ENCODE measurements at places on chromosomes 13 and 19.

DNA sequence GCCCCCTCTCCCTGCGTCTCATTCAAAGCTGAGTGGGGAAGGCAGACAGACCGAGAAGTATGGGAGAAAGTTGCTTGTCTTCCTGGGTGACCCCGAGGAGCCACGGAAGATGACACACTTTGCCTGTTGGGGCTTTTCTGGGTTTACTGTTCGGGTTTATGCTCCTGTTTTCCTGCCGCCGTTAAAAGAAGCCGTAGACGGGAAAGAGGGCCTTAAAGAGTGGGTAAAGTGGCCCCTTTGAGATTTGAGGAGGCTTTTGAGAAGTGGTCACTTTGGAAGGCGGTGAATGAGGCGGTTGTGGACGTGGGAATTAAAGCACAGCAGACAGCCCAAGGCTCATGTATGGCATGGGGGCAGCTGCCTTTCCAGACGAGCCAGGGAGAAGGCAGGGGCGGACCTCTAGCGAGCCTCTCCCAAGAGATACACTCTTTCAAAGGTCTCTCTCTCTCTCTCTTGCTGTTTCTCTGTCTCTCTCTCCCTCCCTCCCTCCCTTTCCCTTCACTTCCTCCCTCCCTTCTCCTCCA is 493 bp upstream of the LHFPL6 start:
- DNase-seq, result no peak

DNA sequence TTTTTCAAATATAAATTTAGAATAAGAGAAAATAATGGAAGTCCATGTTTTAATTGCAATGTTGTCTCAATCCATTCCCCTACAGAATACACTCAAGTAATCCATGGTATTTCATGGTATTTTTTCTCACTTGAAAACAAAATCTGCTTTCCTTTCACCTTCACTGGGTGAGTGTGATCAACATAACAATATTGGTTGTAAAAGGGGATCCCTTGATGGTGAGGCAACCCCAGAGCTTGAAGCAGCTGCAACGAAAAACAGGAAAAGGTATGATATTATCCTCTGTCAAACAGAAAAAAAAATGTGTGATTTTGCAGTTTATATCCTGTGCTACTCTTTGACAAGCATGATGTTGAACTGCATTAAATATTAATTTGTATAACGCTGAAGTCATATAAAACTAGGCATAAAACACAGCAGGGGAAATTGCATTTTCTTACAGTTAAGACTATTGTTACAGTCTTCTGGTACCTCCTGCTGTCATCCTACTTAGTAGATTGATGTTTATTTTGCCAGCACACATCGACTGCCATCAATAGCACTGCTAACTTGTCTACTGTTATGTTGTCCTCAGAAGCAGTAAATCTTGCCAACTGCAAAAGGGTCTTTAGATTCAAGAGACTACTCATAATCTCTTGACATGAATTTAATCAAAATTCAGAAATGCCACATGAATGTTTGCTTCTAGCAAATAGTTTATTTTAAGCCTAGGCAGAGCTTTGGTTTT is 373.1 kb upstream of the MIR17HG start:
- no peak for DNase-seq

DNA sequence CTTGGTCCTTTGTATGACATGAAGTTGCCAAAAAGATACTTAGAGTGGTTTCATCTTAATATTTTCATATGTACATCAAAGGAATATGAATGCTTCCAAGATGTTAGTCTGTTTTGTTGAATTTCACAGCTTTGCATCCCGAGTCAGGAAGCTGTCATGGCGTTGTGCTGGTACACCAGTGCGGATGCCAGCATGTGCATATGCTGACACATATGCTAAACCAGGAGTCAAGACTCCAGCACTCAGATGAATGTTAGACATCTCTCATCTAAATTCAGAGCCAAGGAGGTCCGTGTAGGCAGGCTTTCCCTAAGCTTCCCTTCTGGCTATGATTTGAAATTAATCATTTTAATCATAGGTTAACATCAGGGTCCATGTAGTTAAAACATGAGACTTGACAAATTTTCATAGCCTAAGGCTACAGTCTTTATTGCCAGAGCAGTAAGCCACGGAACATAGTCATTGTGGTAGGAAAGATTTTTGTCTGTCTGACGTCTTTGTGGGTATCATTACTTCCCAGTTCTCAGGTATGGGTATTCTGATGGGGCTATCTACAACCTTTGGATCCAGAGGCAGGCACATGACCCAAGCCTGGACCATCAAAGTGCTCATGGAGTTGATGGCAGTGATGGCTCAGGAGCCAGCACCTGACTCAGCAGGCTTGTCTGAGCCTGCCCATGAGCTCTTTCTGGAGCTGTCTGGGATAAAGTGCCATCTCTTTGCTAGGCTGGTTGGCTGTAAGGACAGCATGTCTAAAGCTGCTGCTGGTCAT is 246.1 kb downstream of the KCNRG start:
- no peak for DNase-seq

DNA sequence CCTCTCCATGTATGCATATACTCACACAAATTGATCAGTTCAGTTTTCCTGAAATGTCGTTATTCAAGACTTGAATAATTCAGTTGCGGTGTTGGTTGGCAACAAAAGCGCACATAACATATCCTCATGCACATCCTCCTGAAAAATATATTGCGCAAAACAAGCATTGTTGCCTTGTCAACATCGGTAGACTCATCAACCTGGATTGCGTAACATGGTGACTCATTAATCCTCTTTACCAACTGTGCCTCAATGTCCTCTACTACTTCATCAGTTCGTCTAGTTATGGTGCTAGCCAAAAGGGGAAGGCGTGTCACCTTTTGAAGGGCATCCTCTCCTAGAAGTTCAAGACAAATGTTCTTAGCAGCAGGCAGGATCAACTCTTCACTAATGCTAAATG is 357.7 kb downstream of the LMO7 start:
- DNase-seq, result no peak

GRCh38 chr13:42548731-42549551 is 25.0 kb upstream of the TNFSF11 start:
- DNase-seq, result no peak

GRCh38 chr13:34371645-34372395 is 553.9 kb downstream of the RFC3 start:
- no peak for DNase-seq

All from activated T-helper 9 cell treated with anti-CD3 and anti-CD28 coated beads, Interleukin-2, amount 50 U/mL, for 16 hours (primary cell).